NCI-H2227 treated with DMSO at 0.1 percent for 48 hours (cell line): ENCODE measurements at places on chromosomes 1 and 21.

- DNase-seq = no peak
These were observed 52.3 kb downstream of the PCNT start for GRCh38 chr21:46376231-46376628.

DNA sequence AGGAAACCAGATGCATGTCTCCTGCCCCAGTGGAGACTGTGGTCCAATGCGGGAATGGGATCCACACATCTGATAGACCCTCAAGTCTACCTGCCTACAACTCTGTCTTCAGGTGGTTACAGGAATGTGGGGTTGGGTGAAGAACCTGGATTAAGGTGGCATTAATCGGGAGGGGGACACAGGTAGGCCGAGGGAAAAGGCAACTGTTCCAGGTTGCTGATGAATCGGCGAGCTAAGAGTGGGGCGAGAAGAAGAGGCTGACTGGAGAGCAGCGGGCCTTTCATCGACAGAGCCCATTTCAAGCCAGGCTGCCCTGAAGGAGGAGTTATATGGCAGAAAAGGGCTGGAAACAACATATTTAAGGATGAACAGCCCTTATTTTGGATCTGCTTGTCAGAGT lies 836 bp downstream of the CD2 start:
- no peak for DNase-seq

DNA sequence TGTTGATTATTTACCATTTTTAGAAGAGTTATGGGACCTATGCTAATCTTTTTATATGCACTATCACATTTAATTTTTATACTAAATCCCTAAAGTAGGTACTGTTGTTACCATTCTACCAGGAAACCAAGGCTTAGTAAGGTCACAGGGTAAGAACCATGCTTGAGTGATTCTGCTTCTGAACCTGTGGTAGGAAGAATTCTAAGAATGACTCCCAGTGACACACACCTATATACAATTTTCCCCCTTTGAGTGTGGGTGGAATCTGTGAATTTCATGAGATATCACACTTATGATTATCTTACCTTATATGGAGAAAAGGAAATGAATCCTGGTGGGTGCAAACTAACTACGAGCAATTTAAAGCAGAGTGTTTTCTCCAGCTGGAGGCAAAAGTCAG lies 391.0 kb downstream of the USH2A start:
- no peak for DNase-seq

- no peak for DNase-seq
These were observed 368.7 kb downstream of the ST6GALNAC3 start for GRCh38 chr1:76443217-76443616.

DNA sequence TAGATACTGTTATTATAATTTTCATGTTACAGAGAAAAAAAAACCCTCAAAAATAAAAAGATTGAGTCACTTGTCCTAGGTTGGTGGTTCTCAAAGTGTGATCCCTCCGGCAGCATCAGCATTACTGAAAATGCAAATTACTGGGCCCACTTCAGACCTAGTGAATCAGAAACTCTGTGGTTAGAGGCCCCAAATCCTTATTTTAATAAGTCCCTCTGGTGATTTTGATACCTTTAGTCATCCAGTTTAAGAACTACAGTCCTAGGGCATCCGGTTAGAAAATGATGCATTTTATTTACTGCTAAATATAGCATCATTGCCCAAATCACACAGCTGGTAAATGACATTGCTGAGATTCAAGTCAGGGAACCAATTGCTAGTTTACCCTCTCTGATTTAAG lies 203.7 kb upstream of the RUNX1 start:
- DNase-seq = no peak

DNA sequence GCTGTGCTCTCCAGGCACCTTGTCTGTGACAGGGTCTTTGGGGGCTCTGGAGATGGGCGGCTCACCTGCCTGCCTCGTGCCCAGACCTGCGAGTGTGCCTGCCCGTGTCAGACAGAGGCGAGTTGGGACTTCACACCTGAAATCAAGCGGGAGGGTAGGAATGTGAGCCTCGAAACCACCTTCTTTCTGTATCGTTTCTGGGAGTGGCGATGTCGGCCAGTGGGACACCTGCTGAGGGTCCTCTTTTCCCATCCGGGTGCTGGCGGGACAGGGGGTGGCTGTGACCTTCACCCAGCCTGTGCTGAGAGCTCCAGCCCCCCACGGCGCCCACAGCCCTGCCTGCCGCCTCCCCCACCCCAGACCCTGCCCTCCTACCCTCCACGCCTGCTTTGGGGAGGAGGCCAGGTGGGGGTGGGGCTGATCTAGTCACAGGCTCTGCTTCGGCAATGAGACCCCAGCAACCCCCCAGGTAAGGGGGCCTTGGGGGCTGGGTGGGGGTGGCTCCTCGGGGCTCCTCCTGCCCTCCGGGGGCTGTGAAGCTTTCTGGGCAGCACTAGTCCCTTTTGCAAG lies 15.6 kb upstream of the FAAP20 start:
- no peak for DNase-seq

DNA sequence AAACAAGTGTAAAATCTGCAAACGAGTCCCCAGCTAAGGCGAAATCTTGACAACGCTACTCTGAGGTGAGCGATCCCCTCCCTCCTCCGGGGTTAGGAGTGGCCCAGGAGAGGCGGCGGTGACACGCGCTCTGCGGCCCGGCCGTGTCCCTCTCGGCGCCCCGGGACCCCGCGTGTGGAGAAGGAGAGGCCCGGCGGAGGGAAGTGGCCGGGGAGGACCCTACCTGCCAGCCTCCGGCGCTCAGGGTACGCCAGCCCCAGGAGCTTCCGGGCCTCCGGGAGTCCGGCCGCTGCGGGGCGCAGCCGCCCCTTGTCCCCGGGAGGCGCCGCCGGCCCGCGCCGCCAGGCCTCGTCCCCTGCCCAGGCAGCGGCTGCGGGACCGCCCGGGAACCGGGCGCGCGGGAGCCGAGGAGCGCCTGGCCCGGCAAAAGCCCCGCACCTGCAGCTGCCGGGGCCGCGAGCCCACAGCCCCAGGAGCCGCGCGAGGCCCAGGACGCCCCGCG lies 543 bp downstream of the ABCB10 start:
- DNase-seq = no peak

DNA sequence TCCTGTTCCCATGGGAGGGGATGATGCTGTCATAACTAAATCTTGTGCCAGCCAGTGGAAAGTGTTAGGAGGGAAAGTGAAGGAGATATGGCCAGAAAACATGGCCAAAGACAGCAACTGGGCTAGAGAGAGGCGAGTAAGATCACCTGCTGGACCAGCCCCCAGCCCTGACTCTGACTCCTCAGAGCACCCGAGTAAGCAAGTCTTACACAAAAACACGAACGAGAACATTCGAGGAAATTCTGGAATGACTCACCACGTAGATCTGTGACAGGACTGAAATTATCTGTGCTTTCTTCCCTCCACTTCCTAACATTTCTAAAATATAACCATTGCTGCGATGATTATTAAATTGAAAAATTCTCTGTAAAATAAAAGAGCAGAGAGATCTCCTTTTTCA lies 9.2 kb downstream of the ZNF496 start:
- no peak for DNase-seq

DNA sequence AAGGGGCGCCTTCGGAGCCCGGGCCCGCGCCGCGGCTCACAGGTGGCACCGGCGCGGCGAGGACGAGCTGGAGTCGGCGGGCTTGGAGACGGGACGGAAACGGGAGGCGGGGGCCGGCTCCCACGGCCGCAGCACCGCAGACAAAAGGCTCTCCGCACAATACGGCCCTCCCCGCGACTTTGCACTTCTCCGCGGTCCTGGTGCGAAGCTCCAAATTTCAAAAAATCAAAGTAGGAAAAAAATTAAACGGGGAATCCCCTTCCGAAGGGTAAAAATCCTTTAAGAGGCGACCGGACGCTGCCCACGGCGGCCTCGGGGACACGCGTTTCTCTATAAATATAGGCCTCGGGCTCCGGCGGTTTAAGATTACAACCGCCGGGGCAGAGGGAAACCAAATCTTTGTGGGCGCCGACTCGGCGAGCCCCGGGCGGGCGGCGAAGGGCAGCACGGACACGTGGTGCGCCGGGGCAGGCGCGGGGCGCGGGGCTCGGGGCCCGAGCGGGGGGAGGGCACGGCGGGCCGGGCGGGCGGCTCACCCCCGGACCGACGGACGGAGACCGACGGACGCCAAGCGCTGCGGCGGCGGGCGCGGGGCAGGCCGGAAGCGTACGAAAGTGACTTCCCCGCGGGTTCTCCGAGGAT lies 453 bp downstream of the PABPC4 start:
- DNase-seq = no peak

DNA sequence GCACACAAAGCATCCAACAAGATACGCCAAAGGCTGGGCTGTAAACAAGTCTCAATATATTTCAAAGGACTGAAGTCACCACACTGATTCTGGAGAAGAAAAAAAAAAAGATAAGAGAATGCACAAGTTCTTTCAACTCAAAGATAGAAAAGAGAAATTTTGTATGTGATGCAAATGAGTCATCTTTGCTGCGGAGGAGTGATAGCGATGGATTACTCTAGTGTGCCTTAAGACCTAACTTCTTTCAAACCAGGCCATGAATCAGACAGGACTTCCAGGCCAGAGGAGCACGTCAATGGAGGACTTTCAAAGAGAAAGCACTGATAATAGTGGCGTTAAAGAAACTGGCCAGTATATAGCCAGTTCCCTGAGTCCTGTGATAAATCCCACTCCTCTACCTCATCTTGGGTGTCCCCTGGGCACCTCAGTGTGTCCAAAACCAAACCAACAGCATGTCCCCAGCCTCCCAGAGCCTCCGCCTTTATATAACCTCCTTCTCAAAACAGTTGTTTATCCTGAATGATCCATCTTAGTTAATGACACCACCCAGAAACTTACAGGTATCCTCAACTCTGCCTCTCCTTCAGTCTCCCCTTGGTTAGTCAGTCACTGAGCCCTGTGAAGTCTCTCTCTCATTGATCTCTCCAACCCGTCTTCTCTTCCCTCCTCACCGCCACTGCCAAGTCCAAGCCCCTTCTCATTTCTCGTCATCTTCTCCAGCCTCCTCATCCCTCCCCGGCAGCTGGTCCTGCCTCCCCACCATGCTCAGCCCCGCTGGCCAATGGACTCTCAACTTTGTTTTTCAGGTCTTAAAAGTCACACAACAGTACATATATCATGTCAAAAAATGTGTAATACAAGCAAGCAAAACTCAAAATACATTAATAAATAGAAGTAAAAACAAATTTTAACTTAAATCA lies 47.2 kb upstream of the IFFO2 start:
- DNase-seq = no peak

DNA sequence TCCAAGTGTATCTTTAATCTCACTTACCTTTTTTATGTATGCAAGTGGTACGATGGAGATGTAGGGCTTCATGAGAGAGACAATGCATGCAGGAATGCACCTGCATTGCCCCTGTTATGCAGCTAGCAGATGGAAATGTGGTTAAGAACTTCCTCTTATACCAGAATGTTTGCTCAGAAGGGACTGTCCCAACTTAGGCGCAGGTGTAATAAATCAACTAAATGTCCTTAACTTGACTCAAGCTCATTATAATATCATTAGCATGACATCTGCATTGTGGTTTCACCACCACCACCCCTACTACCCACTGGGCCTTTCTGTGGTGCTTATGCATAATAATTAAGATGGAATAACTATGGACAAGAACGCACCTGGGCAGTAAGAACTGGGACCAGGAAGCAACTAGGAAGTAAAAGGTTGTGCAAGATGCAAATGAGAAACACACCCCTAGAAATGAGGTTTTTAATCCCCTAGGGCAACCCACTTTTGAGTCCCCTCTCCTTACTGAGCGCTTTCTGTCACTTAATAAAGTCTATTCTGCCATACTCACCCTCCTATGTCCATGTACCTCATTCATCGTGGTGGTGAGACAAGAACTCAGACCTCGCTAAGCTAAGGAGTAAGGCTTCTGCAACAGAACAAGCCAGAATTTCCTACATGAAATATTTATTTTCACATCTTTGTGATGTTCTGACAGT lies 1103.3 kb upstream of the B3GALT2 start:
- no peak for DNase-seq

DNA sequence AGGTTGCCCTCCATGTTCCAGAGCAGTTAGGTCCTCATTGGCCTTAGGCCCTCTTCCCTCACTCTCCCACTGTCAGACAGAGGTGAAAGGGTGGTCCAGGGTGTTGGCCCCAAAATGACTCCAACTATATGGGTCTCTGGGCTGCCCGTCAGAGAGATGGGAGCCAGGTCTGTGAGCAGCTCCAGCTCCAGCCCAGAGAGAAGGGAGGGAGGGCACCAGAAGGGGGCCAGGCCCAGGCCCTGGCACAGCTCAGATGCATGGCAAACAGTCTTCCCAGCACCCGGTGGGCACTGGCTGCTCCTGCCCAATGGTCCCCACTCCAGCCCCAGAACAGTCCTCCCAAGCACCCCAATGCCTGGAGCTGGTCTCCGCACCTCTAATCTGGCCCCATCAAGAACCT lies 2.2 kb downstream of the BCAN start:
- no peak for DNase-seq

GRCh38 chr21:26883768-26884167 lies 38.6 kb upstream of the ADAMTS1 start:
- no peak for DNase-seq

DNA sequence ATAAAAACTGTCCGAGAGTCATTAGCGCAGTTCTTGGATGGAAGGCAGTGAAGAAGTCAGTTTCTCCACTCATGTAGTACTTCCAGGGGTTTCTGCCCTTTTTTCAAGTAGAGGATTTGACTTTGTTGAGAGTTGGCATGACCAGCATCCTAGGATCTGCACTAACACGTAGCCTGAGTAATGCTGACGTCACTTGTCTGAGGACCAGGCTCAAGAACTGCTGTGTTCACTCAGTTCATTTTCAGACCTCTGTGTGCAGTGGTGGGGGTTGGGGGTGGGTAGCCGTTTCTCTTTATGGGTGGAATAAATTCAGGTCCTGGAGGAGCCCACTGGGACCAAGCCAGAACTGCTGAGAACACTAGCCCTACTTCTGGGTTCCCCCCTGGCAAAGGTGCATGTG lies 53.3 kb downstream of the MRPS6 start:
- no peak for DNase-seq

DNA sequence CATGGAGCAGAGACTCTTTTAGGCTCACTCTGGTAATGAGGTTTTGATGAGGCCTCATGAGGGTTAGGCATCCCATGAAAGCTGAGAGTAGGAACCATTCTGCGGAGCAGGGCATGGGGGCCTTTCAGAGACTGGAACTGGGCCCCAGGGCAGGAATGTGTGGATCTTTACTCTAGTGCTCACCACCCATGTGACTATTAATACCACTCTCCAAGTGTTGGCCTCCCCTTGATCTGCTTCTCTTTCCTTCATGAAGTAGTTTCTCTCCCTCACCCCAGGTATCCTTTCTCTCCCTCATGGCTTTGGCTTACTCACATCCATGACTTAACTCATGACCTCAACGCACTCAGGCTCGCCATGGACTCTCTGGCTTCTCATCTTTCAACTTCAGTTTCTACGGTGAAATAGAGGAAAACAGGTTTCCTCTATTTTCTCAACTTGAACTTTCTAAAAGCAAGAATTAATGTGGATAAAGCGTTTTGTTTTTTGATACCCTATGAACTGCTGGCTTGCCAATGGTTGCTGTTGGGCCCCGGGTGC lies 50.5 kb upstream of the GADD45A start:
- DNase-seq = no peak
